ENCODE measurements at places on chromosomes 1 and 21.
A peak's percentile ranks its signal among the peaks of the same experiment; 100 is the strongest.

DNA sequence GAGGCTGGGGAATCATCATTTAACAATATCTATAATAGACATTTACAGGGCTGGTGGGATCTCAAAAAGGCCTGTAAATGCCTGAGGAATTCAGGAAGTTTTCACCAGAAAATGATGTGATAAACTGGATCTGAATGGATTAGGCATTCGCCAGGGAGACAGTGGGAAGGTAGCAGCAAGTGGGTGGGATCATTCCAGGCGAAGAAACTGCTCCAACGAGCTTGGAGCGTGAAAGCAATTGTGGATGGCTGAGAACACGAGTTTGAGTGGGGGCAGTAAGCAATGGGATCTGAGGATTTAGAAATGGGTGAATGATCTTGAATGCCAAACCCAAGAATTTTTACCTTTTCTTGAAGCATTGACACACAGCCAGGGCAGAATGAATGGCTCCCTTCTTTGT lies 8.9 kb upstream of the NDUFS5 start:
- DNase-seq = no peak

GRCh38 chr21:37915941-37916309 lies 332 bp downstream of the KCNJ6 start:
- peak; percentile 49 for DNase-seq

- no peak for DNase-seq
These were observed 154.8 kb downstream of the BACH1 start for GRCh38 chr21:29453511-29453910.

- peak; percentile 95 for DNase-seq
These were observed 801 bp upstream of the ANXA9 start for GRCh38 chr1:150981177-150981804.

DNA sequence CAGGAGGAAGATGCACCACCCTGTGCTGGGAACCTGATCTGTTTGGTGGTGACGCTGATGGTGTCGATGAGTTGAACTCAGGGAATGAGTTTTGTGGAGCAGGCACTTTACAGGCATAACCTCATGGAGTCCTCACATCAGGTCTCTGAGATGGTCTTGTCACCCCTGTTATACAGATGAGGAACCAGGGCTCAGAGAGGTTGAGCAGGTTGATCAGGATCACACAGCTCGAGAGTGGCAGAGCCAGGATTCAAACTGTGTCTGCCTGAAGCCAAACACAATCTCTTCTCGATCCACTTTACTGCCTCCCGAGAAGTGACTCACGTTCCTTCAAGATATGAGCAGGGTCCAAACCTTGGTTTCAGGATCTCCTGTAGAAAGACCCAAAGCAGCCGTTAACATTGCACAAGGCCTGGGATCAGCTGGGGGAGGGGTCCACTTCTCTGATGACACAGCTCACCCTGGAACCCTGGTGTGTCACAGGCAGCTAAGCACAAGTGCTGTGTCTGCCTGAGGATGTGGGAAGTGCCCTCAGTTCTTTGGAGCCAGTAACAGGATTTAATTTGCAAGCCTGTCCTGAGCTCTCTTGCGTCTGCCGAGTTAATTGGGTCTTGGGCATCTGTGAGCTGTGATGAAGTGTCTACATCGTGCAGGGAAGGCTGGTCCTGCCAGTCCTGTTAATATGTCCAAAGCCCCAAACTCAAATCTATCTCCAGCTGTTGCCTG lies 65.4 kb upstream of the STUM start:
- no peak for DNase-seq

GRCh38 chr21:31273278-31273677 lies 70.8 kb downstream of the TIAM1 start:
- DNase-seq = no peak

- DNase-seq = no peak
These were observed 4.5 kb upstream of the NHLH1 start for GRCh38 chr1:160362168-160362957.

DNA sequence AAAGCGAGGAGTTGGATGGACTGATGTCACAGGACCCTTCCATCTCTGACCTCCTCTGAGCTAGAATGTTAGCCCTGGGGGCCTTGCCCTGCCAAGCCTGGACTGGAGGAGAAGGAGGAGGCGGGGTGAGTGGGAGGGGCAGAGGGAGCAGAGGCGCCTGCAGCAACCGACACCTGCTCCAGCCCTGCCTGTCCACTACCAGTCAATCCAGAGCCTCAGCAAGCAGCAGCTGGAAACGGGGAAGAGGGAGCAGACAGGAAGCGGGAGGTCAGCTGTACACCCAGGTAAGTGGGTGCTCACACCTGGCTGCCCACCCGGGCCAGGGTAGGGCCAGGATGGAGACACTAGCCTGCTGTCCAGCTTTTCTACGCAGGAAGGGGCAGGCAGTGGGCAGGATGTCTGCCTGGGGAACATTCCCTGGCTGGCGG lies at the start of gene IGFN1:
IGFN1 (plus strand) TSS at position 201 of the 428 bp plus-strand sequence. CDS start 2,470 bp downstream, outside the sequence.
- peak; percentile 67 for DNase-seq
